Stimulated activated CD4-positive, alpha-beta T cell treated with anti-CD3 and anti-CD28 coated beads, TNF-alpha, amount 100 ng/mL, for 1 hour (primary cell): ENCODE measurements at places on chromosomes 3 and 15.

- no peak for DNase-seq
Observed at GRCh38 chr15:87973501-87974215, 282.9 kb downstream of the NTRK3 start.

DNA sequence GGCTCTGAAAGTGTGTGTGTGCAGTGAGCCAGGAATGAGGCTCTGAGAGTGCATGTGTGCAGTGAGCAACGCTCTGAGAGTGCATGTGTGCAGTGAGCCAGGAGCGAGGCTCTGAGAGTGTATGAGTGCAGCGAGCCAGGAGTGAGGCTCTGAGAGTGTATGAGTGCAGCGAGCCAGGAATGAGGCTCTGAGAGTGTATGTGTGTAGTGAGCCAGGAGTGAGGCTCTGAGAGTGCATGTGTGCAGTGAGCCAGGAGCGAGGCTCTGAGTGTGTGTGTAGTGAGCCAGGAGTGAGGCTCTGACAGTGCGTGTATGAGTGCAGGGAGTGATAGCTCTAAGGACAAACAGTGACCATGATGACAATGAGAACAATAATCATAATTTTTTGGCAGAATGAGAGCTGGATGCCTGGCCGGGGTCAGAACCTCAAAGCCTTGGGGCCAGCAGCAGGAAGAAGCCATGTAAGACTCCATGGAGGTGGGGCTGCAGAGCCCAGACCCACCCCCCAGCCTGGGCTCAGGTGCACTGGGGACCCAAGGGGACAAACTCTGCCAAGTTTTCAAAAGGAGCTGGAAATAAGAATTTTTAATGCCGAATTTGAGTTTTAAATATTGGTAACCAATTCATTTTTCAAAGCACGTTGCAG lies 85.7 kb upstream of the PRR20G start:
- no peak for DNase-seq

GRCh38 chr3:128068156-128068620 lies 16.0 kb downstream of the SEC61A1 start:
- no peak for DNase-seq

DNA sequence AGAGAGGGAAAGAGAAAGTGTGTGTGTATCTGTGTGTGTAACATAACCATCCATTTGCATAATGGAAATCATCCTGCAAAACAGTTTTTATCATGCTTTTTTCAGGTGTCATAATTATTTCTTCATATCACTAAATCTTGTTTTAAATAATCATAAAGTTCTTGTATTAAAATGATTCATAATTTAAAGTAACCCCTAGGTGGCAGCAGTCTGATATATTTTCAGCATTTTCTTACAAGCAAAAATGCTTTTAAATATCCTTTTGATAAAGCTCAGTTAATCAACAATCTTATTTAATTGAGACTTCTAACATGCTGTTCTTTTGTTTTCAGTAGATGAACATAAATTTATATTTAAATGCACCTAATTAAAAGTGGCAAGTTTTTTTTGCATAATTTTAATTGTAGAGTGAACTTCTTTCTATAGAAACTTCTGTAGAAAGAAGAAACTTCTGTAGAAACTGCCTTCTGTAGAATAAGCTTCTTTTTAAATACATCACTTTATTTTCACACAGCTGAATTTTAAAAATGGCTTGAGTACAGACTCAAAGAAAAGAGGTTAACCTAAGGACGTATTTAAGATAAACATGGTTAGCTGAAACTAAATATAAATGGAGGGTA lies 72.5 kb downstream of the OPA1 start:
- DNase-seq, result no peak

DNA sequence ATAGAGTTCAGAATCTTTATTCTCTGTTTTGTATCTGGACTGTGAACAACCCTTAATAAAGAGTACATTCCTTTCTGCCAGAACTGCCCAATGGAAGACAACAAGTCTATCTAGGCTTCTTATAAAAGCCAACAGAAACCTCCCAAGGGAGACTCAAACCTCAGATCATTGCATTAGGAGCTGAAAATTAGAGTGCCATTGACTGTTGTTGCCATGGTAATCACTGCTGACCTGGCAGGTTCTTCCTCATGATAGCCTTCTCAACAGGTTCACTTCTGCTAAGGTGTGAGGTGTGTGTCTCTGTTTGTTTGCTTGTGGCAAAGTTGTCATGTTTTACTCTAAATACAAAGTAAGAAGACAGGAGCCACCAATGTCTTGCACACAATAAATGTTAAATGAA lies 79.2 kb downstream of the TMEM108 start:
- no peak for DNase-seq

DNA sequence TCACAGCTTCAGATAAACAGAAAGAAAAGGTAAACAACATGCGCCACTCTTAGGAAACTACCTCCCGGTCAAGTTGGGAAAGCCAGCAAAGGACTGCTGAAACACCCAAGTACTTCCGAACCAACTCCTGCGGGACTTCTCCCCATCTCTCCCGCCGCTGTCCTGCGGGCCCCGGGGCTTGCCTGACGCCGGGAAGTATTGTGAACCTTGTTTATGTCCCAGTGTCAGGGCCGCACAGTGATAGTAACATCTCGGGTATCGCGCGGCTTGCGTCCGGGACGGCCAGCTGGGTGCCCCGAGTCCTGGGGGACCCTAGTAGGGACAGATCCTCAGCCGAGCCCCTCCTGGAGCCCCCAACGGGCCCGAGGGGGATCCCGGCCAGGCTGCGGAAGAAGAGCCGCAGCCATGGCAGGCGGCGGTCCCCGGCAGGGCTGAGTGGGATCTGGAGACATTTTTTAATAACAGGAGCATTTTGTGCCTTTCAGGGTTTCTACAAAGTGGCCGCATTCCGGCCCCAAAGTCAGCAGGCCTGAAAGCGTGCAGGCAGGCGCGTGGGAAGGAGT lies 756 bp downstream of the CLPX start:
- no peak for DNase-seq

DNA sequence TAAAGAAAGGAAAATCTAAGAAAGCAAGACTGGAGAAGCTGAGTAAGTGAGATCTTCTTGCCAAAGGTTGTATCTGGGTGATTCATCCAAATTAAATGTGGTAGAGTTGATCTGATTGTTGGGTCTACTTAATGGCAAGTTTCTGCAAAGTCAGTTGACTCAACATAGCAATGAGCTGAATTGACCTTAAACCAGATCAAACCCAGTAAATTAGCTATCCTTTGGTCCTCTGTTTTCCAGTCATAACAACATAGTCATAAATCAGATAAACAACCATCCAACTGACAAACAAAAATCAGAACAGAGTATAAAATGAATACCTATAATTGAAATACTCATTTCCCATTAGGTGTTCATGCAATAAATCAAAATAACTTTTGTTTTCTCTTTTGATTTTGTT lies 142.6 kb upstream of the CFAP20DC start:
- no peak for DNase-seq

DNA sequence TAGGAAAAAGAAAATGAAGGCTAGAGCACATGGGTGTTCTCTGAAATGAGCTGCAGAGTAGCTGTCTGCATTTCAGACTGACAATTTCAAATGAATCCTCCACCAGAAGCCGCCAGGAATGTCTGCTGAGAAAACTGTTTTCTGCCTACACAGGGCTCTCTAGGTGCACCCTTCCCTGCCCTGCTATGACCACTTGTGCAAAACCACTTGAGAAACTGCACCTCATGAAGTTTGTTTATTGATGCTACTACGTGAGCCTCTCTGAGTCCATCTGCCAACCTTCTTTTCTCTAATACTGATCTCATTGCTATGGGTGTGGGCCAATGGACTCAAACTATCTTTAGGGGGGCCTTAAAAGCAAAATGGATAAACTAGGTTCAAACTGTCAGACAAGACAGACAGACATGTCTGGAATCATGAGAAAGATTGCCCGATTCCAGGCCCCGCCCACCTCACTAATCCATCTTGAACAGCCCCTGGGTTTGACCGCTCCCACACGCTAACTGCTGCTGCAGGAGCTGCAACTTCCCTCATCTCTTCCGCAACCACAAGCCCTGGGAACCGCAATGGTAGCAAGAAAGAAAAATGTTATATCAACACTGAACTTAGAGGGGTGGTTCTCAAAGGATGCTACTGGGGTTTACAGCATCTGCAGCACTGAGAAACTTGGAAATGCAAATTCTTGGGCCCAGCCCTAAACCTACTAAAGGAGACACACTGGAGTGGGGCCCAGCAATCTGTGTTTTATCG lies 9.0 kb upstream of the CD47 start:
- DNase-seq, result no peak

DNA sequence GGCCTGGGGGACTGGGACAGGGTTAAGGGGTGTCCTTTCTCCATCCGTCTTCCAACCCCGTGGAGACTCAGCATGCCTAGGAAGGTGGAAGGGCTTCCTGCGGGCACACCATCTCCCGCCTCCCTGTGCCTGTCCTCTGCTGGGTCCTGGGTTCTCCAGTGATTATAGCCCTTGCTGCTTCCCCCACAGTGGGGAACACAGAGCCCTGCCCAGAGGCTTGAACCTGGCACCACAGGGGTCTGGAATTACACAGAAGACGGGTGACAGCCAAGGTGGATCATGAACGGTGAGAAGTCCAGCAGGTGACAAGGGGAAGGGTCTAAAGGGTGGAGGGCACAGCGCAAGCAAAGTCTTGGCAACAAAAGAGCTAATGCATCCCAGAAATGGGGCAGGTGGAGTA lies 6.2 kb upstream of the SEMA3B start:
- DNase-seq, result no peak

DNA sequence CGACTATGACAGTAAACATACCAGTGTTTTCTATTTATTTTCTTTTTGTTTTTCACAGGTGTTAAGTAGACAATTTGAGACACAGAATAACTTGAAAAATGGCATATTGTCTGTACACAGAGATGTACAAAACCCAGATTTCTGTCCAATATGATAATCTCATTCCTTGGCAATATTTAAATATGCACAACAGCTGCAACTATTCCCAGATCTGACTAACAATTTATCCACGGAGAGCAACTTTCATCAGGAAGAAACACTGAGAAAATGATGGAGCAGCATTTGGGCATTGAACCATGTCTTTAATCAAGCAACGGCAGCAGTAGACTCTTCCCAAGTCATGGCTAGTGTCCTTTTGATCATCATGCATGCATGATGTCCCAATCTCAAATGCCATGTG lies 452.6 kb downstream of the ZPLD1 start:
- DNase-seq, result no peak

- no peak for DNase-seq
Observed at GRCh38 chr3:9947025-9947995, 4.9 kb downstream of the PRRT3 start.

DNA sequence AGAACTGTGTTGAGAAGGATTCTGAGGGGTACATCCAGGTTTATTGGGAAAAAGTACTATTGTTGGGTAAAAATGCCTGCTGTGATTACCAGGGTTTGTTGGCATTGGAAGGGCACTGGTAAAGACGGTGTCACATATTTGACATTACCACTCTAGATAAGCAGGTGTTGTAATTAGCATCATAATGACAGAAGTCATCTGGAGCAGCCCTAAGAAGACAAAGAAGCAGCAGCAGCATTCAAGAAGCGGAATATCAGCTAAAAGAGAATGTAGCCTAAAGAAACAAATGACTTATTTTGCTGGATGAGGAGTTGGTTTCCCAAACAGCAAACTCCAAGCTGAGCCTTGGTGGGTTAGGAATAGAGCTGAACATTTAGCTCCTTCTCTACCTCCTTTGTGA lies 30.5 kb upstream of the ZFAND6 start:
- DNase-seq, result no peak

- DNase-seq, result no peak
Observed at GRCh38 chr3:155747946-155748290, 3.0 kb upstream of the PLCH1 start.

GRCh38 chr3:172609750-172610149 lies 86.5 kb upstream of the TNFSF10 start:
- DNase-seq, result no peak

DNA sequence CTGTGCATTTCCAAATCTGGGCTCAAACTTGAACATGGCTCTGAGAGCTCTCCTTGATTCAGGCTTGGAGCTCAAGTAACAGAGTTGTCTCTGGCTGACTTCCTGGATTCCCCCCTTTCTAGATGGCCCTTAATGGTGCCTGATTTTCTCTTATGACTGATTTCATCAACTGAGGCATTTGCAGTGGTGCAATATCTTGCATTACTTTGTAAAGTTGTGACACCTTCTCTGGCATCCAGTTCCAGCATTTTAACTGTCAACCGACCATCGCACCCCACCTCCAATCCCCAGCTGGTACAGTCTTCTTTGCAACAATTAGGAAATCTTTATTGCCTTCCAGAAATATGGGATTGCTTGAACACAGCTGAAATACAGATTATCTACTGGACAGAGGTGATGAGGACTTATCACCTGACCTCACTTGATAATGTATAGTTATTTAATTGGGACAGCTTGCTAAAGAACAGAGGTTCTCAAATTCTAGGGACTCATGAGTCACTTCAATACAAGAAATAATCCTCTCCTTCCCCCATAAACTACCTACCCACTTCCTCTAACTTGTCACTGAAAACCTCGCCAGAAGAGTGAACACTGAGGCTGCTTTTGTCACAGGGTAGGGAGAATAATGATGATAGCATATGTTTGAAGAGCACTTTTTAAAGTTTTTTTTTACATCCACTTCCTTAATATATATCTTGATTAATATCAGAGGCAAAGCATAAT lies 41.8 kb downstream of the FILIP1L start:
- DNase-seq, result no peak
